ENCODE measurements at places on chromosomes 16 and 17. TPM values are rescaled to one million over a fixed set of nuclear protein-coding genes. Genes with fewer than 3 reads are reported as not detected.

HCRT gene
- polyA plus RNA-seq: not detected

CCDC92B gene
- not detected for polyA plus RNA-seq

DNA sequence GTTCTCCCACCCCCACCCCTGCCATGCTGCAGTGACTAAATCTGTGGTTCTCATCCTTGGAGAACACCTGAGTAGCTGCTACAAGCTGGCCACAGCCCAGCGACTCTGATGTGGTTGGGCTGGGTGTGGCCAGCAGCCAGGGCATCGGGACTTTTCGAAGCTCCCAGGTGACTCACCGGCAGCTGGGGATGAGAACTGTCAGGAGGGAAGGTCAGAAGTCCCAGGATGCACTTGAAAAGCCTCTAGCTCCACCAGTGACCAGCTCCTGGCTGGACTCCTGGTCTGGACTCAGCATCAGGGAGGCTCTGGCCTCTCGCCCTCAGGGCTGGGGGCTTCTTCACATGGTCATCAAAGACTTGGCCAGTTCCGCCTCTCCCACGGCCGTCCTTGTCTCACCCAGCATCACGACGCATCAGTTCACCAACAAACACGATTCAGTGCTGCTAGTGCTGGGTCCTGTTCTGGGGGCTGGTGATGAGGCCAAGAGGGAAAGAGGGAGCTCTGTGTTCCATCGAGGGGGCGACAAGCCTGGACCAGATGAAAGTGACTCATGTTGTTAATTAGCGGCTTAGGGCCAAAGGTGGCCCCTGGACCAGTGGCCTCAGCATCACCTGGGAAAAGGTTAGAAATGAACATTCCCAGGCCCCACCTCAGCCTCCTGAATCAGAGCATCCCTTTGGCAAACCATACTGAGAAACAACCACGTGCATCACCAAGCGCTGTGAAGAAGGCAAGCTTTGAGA, 3.9 kb upstream of the C17orf99 start:
- DNase-seq: peak; percentile 45

GRCh38 chr16:9270424-9270823, 179.0 kb downstream of the HAPSTR1 start:
- DNase-seq: no peak

SOX8 gene
- not detected for polyA plus RNA-seq

DNA sequence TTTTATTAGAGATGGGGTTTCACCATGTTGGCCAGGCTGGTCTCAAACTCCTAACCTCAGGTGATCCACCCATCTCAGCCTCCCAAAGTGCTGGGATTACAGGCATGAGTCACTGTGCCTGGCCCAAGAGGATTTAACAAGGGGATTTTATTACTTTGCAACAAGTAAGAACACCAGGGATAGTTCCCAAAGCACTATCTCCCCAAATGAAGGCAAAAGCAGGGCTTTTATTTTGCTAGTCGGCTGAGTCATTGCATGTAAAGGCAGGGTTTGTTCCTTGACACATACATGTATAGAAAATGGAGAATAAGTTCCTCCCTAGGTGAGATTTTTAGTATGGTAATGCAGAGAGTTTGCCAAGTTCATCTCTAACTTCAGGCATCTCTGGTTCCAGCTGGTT, 24.0 kb downstream of the REXO5 start:
- no peak for DNase-seq

DNA sequence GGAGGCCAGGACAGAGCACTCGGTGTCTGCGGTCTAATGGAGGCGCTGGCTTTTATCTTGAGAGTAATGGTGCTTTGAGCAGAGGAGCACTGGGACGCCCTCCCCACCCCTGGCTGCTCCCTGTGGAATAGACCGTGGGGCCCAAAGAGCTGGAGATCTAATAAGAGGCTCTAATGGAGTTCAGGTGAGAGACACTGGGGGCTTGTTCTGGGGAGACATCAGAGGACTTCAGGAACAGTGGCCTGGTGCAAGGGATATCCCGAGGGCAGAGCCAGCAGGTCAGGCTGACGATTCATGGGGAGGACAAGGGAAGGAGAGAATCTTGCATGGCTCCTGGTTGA, 9.5 kb upstream of the KRT19 start:
- DNase-seq: no peak

GRCh38 chr17:1058423-1059130, 61.6 kb downstream of the TIMM22 start:
- peak; percentile 14 for DNase-seq

GRCh38 chr17:75509528-75510258, 5.6 kb downstream of the CASKIN2 start:
- no peak for DNase-seq

DNA sequence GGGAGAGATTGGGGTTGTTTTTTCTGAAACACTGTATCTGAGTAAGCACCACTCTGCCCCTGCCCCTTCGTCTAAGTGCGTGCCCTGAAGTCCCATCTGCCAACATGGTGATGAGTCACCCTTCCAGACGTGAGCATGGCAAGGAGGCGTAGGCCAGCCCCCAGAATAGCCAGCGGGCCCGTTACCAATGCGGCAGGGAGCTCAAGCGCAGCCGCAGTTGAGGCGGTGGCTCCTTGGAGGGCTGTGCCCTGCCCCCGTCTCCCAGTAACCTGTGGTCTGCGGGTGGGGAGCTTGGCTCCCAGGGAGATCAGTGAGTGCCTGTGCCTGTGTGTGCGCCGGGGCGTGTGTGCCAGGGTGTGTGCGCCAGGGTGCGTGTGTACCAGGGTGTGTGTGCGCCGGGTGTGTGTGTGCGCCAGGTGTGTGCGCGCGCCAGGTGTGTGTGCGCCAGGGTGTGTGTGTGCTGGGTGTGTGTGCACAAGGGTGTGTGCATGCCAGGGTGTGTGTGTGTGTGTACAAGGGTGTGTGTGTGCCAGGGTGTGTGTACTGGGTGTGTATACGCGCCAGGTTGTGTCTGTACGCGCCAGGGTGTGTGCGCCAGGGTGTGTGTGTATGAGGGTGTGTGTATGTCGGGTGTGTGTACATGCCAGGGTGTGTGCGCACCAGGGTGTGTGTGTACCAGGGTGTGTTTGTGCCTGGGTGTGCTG, 98.6 kb upstream of the CHMP6 start:
- DNase-seq: peak; percentile 76

DNA sequence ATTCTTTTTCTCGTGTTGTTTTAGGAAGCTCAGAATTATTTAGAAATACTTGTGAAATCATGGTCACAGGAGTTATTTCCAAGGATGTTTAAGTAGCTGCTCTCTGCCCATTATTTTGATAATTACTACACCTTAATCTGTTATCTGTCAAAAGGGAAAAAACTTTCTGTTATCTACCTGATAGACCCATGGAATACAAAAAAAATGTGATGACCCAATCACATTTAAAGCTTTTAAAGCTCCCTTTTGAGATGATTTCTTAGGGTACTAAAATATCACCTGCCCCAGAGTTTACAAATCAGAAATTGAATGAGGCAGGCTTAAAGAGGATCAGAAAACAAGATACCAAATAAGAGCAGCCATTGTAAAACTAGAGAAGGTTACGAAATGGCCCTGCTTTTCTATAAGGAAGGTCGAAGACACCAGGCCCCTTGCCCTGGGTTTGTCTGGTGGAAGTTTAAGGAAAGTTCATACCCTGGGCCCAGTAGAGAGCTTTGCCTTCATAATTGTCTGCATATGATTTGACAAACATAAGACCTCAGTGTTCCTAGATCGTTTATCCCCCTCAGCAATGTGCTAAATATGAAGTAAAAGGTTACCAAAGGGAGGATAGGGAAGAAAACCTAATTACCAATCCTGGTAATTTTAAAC, 149.9 kb upstream of the TBX2 start:
- no peak for DNase-seq

GRCh38 chr16:17413508-17413907, 57.3 kb downstream of the XYLT1 start:
- no peak for DNase-seq

GRCh38 chr17:7881276-7882054, 7.1 kb upstream of the CHD3 start:
- DNase-seq: no peak

- peak; percentile 44 for DNase-seq
These were observed 318.3 kb downstream of the CBLN1 start for GRCh38 chr16:48963306-48963705.

- DNase-seq: peak; percentile 4
These were observed 18.2 kb downstream of the PCTP start for GRCh38 chr17:55768936-55769624.

KRTAP1-1 gene
- 0.64 TPM for polyA plus RNA-seq

FN3KRP gene
- polyA plus RNA-seq: 16.5 TPM

DNA sequence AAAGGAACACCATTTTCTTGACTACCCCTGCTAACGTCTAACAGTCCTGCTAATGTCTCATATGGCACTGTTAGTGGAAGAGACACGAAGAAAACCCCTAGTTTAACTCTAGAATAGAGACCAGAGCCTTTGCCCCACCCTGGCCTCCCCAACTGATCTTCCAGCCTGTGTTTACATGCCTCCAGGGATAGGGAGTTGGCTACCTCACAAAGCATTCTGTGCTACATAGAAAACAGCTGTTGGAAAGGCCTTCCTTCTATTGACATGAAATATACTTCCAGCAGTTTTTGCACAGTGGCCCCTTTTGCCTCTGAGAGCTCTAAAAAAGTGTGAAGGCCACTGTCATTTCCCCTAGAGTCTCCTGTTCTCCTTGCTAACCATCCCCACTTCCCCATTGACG, 73.1 kb downstream of the ASIC2 start:
- peak; percentile 29 for DNase-seq

CX3CL1 gene
- not detected for polyA plus RNA-seq
